ENCODE measurements at places on chromosomes 4 and X.

DNA sequence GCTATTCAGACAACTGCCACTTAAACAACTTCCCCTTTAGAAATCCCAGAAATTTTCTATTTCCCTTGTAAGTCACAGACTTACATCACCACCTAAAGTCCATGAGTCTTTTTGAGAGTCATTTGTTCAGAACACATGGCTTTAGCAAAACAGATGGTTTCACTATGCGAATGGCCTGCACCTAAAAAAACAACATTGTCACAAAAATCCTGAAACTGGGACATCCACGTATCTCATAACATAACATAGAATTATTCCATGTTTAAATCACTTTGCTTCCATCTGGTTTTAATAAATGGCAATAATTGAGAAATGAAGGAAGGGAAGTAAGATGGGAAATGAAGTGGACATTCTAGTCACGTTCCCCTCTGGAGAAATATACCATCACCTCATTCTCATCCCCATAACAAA lies 155.3 kb upstream of the EDNRA start:
- no peak for DNase-seq

GRCh38 chr4:77582711-77583110 lies 22.9 kb upstream of the CXCL13 start:
- DNase-seq, result no peak

DNA sequence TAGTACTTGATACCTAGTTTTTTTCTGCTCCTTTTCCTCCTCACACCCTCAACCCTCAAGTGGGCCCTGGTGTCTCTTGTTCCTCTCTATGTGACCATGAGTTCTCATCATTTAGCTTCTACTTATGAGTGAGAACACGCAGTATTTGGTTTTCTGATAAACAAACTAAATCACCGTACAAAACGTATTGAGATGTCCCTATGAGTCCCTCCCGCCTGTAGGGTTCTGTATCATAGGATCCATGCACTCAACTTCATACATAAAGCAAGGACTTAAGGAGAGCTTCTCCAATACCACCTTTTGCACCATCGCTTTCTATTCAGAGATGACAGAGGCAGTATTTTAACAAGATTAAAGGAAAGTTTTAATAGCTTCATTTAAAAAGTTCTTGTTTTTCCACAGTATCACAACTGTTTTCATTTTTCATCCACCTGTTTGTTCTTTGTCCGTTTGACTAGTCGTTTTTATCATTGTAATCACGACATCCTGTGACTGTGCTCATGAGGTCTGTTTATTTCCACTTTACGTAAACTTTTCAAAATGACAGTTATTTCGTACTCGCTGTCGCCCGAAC lies 457 bp upstream of the RAB9A start:
- DNase-seq, result no peak

- no peak for DNase-seq
Measured at GRCh38 chrX:135420831-135421230, 913 bp upstream of the SMIM10L2A start.

DNA sequence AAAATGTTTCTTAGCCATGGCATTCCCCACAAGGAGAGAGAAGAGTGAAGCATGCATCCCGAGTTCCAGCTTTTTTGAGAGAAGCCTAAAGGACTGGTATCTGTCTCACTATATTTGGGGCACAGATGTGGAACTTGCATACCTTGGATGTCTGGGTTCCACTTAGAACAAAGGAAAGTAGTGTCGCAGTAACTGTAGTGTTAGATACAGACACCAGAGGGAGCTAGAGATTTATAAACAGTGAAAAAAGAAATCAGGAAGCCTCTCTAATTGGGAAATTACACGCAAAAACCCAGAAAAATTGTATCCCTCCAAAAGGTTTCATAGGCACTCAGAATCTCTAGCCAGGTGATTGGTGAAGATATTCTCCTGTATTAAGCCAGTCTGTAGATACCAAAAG lies 34.4 kb downstream of the AGTR2 start:
- no peak for DNase-seq

- DNase-seq, result no peak
Measured at GRCh38 chr4:128477540-128477939, 189.9 kb upstream of the PGRMC2 start.
